ENCODE measurements at places on chromosomes 6 and 20.

DNA sequence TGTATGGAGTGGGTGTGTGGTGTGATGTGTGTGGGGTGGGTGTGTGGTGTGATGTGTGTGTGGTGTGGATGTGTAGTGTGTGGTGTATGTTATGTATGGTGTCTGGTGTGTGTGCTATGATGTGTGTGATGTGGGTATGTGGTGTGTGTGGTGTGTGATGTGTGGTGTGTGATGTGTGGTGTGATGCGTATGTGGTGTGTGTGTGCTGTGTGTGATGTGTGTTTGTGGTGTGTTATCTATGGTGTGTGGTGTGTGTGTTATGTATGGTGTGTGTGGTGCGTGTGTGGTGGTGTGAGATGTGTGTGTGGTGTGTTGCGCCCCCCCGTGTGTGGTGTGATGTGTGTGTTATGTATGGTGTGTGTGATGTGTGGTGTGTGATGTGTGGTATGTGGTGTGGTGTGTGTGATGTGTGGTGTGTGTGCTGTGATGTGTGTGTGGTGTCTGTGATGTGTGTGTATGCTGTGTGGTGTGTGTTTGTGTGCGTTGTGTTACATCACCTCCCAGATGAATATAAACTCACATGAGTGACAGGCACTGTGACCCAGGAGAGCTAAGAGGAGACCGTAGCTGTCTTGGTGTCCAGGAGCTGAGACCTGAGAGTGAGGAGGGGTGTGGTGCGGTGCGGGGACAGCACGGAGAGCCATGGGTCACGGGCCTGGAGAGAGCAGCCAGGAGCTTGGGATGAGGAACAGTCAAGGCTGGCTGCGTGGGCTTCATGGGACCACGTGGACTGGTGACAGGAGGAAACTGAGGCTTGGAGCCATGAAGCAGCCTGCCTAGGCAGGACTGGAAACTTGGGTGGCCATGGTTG, 8.8 kb downstream of the DLGAP4 start:
- DNase-seq = no peak

- peak; percentile 22 for DNase-seq
Measured at GRCh38 chr6:83429857-83430610, 817 bp downstream of the ME1 start.

GRCh38 chr6:104537180-104537579, 322.5 kb downstream of the HACE1 start:
- DNase-seq = no peak

- no peak for DNase-seq
Measured at GRCh38 chr20:53918949-53919361, 151.4 kb downstream of the BCAS1 start.

Data from NCI-H69 (cell line).